ENCODE measurements at places on chromosomes 16 and 17.
A peak's percentile ranks its signal among the peaks of the same experiment; 100 is the strongest.

GRCh38 chr16:86752582-86753175 is 174.3 kb downstream of the FOXL1 start:
- no peaks in the 10 kb centered on the region for H3K27me3 ChIP-seq
- no peak for DNase-seq
- H3K27ac ChIP-seq = no peak overlapping the region
- no peak overlapping the region for H3K4me3 ChIP-seq
- H3K36me3 ChIP-seq = no peaks in the 10 kb centered on the region
- peaks cover 15% of the 10 kb centered on the region for H3K4me1 ChIP-seq

GRCh38 chr17:44199553-44200477 is at the start of gene ATXN7L3:
Gene ATXN7L3 (minus strand): TSS chr17:44199884. CDS start chr17:44198070, 1,814 bp downstream.
- peaks cover 27% of the 10 kb centered on the region for H3K36me3 ChIP-seq
- DNase-seq = peak; percentile 98
- H3K4me1 ChIP-seq = peaks cover 20% of the 10 kb centered on the region
- no peaks in the 10 kb centered on the region for H3K27me3 ChIP-seq
- peak within 1 kb of the TSS; percentile 91 for H3K27ac ChIP-seq

- peaks cover 78% of the 10 kb centered on the region for H3K36me3 ChIP-seq
- no peaks in the 10 kb centered on the region for H3K27me3 ChIP-seq
- no peak overlapping the region for H3K4me3 ChIP-seq
- no peak overlapping the region for H3K27ac ChIP-seq
Measured at GRCh38 chr17:67911059-67911782, 85.0 kb downstream of the C17orf58 start.

- H3K36me3 ChIP-seq = peaks cover 25% of the 10 kb centered on the region
- H3K4me3 ChIP-seq = no peak within 1 kb of the TSS
- H3K4me1 ChIP-seq = peaks cover 52% of the 10 kb centered on the region
Measured at GRCh38 chr17:45261577-45262515, at the start of gene SPATA32. Gene SPATA32 (minus strand): TSS chr17:45262094. CDS start chr17:45262016, 78 bp downstream.

GRCh38 chr16:77496934-77497333 is 62.1 kb upstream of the ADAMTS18 start:
- H3K27ac ChIP-seq = no peak overlapping the region
- no peaks in the 10 kb centered on the region for H3K36me3 ChIP-seq
- H3K4me3 ChIP-seq = no peak overlapping the region
- DNase-seq = peak; percentile 6

DNA sequence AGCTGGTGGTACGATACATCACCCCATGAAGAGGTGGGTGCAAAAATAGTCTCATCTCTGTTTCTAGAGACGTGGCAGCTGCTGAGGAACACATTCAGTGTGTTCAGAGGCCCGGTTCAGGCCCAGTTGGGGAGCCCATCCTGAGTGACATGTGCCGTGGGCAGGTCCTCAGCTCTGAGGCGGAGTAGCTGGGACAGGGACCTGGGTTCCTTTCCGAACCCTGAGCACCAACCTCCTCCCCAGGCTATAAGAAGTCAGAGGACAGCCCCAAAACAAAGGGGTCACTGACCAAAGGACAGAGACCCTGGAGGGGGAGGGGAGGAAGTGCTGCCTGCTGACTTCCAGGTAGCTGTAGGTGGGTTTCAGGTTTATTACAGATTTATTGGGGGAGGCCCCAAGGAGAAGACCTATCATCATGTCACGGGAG is 5.1 kb downstream of the LDHD start:
- peaks cover 3% of the 10 kb centered on the region for H3K36me3 ChIP-seq
- H3K4me3 ChIP-seq = no peak overlapping the region
- no peak overlapping the region for H3K27ac ChIP-seq
- H3K27me3 ChIP-seq = peaks cover 14% of the 10 kb centered on the region
- no peak for DNase-seq

DNA sequence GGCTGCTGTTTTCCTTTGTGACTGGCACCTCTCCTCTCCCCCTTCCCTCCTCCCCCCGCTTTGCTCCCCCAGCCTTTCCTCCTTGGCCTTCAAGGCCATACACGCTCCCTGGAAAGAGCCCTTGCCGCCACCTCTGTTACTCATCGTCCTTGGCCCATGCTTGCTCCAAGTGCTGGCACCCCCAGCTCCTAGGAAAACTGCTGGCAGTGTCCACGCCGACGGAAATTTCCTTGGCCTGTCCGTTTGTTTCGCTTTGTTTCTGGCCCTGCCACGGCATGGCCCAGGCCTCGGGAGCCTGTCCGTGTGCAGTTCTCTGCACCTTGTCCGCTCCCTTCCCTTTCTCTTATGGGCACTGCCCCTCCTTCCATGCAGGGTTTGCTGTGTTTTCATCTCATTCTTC is 18.0 kb downstream of the CA5A start:
- no peak overlapping the region for H3K27ac ChIP-seq
- H3K36me3 ChIP-seq = no peaks in the 10 kb centered on the region
- DNase-seq = no peak

GRCh38 chr16:17230932-17231581 is 239.7 kb downstream of the XYLT1 start:
- no peak overlapping the region for H3K4me3 ChIP-seq
- H3K36me3 ChIP-seq = peaks cover 11% of the 10 kb centered on the region
- no peaks in the 10 kb centered on the region for H3K27me3 ChIP-seq
- no peaks in the 10 kb centered on the region for H3K4me1 ChIP-seq

- H3K27me3 ChIP-seq = peaks cover 15% of the 10 kb centered on the region
- no peak overlapping the region for H3K27ac ChIP-seq
- H3K36me3 ChIP-seq = peaks cover 3% of the 10 kb centered on the region
Measured at GRCh38 chr17:19723964-19724363, 7.6 kb upstream of the SLC47A2 start.

- peaks cover 11% of the 10 kb centered on the region for H3K27me3 ChIP-seq
- peak overlapping the region; percentile 7 for H3K4me3 ChIP-seq
- H3K27ac ChIP-seq = no peak overlapping the region
- peak; percentile 76 for DNase-seq
- no peaks in the 10 kb centered on the region for H3K4me1 ChIP-seq
Measured at GRCh38 chr16:73126525-73126853, 78.6 kb upstream of the ZFHX3 start.

- H3K4me3 ChIP-seq = no peak overlapping the region
- H3K27ac ChIP-seq = no peak overlapping the region
- H3K36me3 ChIP-seq = no peaks in the 10 kb centered on the region
- no peaks in the 10 kb centered on the region for H3K27me3 ChIP-seq
- DNase-seq = no peak
- peaks cover 40% of the 10 kb centered on the region for H3K4me1 ChIP-seq
Measured at GRCh38 chr16:85417156-85417860, 195.8 kb upstream of the GSE1 start.

GRCh38 chr16:50436271-50436670 is 67.5 kb upstream of the BRD7 start:
- H3K4me3 ChIP-seq = no peak overlapping the region
- H3K36me3 ChIP-seq = no peaks in the 10 kb centered on the region
- no peaks in the 10 kb centered on the region for H3K4me1 ChIP-seq
- no peak for DNase-seq
- peaks cover 4% of the 10 kb centered on the region for H3K27me3 ChIP-seq
- H3K27ac ChIP-seq = no peak overlapping the region

DNA sequence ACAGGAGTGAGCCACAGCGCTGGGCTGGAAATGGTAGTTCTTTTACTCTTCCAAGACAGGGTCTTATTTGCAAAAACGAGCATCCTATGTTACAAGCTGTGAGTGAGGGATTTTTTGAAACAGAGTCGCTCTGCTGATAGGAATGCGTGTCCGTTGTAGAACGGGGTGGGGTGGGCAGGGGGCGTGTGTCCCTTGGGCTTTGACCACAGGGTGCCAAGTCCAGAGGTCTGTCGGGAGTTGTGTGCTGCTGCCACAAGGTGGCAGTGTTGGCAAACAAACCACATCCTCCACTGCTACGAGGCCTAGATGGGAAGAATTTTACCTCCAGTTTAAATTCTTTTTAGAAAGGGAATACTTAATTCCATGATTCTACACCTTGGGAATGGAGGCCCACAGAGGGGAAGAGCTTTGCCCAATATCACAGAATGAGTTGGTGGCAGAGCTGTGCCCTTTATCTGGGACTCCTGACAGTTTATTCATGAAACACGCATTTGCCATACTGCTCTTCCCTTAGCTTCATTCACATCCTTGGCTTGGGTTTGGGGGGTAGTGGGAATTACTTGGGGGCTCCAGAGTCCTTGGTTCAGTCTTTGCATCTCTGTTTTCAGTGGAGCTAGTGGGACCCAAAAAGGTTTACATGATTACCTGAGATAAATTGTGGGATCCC is 30.6 kb upstream of the ETV4 start:
- no peaks in the 10 kb centered on the region for H3K36me3 ChIP-seq
- no peak overlapping the region for H3K4me3 ChIP-seq
- peaks cover 20% of the 10 kb centered on the region for H3K4me1 ChIP-seq
- peak; percentile 67 for DNase-seq
- H3K27ac ChIP-seq = no peak overlapping the region

DNA sequence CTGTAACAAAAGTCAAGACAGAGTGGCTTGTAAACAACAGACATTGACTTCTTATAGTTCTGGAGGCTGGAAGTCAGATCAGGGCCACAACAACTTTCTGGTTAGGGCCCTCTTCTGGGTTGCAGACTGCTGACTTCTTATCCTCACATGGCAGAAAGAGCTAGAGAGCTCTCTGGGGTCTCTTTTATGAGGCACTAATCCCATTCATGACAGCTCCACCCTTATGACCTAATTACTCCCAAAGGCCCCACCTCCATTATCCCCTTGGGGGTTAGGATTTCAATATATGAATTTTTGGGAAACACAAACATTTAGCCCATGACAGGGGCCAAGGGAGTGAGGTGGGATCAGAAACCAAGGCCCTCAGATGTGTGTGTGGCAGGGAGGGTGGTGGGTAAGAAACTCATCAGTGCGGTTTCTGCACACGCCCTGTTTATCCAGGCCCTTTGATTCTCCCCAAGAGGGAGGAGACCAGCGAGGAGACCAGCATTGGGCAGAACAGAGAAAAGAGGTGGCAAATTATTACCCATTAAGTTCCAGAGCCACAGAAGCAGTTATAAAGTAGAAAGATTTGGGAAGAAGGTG is 74.8 kb downstream of the UTP18 start:
- H3K4me3 ChIP-seq = no peak overlapping the region
- H3K27me3 ChIP-seq = peaks cover 14% of the 10 kb centered on the region
- H3K4me1 ChIP-seq = no peaks in the 10 kb centered on the region
- H3K27ac ChIP-seq = no peak overlapping the region

- H3K4me3 ChIP-seq = no peak overlapping the region
- peaks cover 48% of the 10 kb centered on the region for H3K27me3 ChIP-seq
- DNase-seq = peak; percentile 72
- no peaks in the 10 kb centered on the region for H3K36me3 ChIP-seq
- H3K27ac ChIP-seq = no peak overlapping the region
- peaks cover 15% of the 10 kb centered on the region for H3K4me1 ChIP-seq
Measured at GRCh38 chr17:28493460-28493859, 12.7 kb upstream of the FOXN1 start.

DNA sequence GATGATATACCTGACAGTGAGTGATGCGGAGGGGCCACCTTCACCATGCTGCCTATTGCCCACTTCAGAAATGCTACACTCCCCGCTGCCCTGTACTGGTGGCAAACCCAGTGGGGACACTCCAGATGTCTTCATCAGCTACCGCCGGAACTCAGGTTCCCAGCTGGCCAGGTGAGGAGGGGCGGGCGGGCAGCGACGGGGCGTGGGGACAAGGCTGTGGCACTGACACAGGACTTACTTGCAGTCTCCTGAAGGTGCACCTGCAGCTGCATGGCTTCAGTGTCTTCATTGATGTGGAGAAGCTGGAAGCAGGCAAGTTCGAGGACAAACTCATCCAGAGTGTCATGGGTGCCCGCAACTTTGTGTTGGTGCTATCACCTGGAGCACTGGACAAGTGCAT is 16.6 kb downstream of the SARM1 start:
- H3K27ac ChIP-seq = no peak overlapping the region
- DNase-seq = no peak
- H3K4me3 ChIP-seq = no peak overlapping the region
- H3K4me1 ChIP-seq = peaks cover 9% of the 10 kb centered on the region

DNA sequence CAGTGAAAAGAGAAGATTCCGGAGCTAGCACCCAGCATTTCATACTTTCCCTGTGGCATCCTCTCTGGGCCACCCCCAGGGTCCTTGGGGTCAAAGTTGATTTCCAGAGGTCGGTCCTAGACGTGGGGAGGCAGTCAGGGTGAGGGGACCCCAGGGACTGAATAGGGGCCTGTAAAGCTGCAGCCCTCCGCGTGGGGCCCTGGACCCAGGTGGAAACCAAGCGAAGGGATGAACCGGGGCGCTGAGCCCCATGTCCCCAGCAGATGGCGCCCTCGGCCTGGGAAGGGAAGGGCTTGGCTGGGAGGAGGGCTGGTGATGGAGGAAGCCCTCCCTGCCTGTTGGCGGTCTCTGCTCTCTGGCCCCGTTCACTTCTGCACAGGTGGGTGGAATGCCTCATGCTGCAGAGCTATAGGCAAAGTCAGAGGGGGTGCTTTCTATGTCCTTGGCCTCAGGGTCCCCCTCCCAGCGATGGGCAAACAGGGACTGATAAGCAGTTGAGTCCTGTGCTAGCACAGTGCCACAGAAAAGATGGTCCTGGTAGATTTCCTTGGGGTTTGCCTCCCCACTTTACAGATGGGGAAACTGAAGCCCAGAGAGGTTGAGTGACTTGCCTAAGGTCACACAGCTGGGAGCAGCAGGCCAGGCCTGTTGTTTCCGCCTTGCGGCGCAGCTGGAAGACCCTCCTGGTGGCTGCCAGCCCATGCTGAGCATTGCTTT is 163.4 kb upstream of the CIBAR2 start:
- H3K27me3 ChIP-seq = no peaks in the 10 kb centered on the region
- peaks cover 4% of the 10 kb centered on the region for H3K4me1 ChIP-seq
- no peak overlapping the region for H3K4me3 ChIP-seq

GRCh38 chr17:67549820-67550219 is 167.9 kb upstream of the NOL11 start:
- no peak overlapping the region for H3K4me3 ChIP-seq
- H3K36me3 ChIP-seq = no peaks in the 10 kb centered on the region
- H3K4me1 ChIP-seq = peaks cover 3% of the 10 kb centered on the region
- H3K27me3 ChIP-seq = no peaks in the 10 kb centered on the region

DNA sequence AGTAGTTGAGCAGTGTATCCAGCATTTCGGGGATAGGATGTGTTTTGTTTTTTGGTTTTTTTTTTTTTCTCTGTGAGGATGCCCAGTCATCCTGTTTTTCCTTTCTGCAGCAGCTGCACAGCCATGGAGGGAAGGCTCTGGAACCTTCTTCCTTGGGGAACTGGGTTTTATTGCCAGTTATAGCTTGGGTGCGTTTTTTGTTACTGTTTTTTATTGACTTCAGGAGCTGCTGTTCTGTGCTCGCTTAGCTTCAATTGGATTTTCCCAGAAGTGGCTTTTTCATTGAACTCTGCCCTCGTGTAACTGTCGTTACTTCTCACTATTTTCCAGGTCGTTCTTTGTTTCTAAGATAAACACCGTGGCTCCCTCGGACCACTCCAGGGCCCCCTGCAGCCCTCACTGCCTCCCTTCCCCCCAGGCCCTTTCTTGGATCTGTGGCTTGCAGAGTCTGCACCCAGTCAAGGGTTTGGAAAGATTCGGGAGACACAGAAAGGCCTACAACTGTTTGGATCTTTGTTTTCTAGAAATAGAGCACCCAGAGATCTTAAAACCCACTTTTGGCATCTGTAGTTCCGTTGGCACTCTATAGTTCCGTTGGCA is 119.7 kb upstream of the CACNG5 start:
- peaks cover 31% of the 10 kb centered on the region for H3K4me1 ChIP-seq
- no peaks in the 10 kb centered on the region for H3K27me3 ChIP-seq
- no peak overlapping the region for H3K27ac ChIP-seq
- DNase-seq = no peak
- no peaks in the 10 kb centered on the region for H3K36me3 ChIP-seq

Data from mesenchymal stem cell (in vitro differentiated cells and primary cell).